ENCODE measurements at places on chromosomes 7 and 10.

DNA sequence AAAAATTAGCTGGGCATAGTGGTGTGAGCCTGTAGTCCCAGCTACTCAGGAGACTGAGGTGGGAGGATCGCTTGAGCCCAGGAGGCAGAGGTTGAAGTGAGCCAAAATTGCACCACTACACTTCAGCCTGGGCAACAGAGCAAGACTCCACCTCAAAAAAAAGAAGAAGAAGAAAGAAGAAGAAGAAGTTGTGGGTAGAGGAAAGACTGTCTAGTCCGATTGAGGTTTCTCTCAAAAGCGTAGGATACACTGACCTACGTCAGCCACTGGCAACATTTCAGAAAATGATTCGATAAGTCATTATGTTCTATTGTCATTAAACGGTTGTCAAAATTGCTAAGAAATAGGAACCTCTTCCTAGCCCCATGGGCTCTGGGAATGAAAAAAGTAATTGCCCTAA is 22.3 kb upstream of the RHBDD2 start:
- DNase-seq: no peak

- DNase-seq: no peak
These were observed 97.5 kb upstream of the PHYHIPL start for GRCh38 chr10:59078978-59079377.

DNA sequence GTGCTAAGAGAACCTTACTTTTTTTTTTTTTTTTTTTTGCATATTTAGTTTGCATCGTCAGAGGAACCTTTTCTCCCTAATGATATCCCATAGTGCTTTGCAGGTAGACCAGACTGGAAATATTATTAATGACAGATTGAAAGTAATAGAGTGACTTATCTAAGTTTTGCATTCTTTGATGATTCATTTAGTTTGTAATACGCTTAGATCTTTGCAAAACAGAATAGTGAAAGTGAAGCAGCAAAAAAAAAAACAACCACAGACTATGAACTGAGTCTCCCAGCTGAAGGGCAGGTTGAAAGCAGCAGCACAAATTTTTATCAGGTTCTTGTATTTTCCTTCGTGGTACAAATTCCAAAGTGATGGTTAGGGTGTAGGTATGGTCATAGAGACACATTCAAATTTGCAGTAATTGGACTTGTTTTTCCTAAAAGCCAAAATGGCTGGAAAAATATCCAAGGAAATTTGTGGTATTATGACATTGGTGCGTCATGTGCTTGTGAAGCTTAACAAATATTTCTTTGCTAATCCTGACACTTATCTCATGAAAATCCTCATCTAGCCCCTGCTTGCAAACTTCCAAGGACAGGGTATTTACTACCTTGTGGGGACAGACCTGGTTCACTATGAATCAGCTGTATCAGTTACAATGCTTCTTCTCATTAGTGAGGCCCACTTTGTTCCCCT is 81.8 kb upstream of the CREB5 start:
- no peak for DNase-seq

GRCh38 chr7:158325530-158326381 is 261.9 kb downstream of the PTPRN2 start:
- DNase-seq: peak; percentile 21

- no peak for DNase-seq
These were observed 19.8 kb downstream of the TECPR1 start for GRCh38 chr7:98232263-98232585.

GRCh38 chr10:108787932-108788331 is 1135.4 kb downstream of the XPNPEP1 start:
- DNase-seq: no peak

- DNase-seq: no peak
These were observed 8.5 kb downstream of the RASSF4 start for GRCh38 chr10:44968091-44968490.

- no peak for DNase-seq
These were observed 24.0 kb downstream of the OR9A2 start for GRCh38 chr7:143002898-143003297.

GRCh38 chr7:23336799-23337283 is 37.7 kb downstream of the MALSU1 start:
- DNase-seq: no peak

DNA sequence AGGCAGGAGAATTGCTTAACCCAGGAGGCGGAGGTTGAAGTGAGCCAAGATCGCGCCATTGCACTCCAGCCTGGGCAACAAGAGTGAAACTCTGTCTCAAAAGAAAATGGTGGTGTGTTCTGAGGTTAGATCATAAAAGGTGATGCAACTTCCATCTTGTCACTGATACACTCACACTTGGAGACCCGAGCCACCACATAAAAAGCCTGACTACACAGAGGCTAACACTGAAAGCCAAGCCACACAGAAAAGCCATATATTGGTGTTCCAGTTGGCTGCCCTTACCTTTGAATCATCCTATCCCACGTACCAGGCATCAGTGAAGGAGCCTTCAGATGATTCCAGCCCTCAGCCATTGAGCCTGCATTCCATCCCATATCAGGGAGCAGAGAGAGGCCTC is 4.0 kb downstream of the MORN4 start:
- DNase-seq: no peak

- no peak for DNase-seq
These were observed 141.1 kb upstream of the ITGB1 start for GRCh38 chr10:33098951-33099663.

GRCh38 chr7:90455163-90456030 is 14.0 kb upstream of the PTTG1IP2 start:
- DNase-seq: no peak

Data from activated CD8-positive, alpha-beta memory T cell treated with anti-CD3 and anti-CD28 coated beads for 24 hours (primary cell).